Heart left ventricle (tissue), 16 donors: ENCODE measurements at places on chromosomes 1 and 21. TPM values are rescaled to one million over a fixed set of nuclear protein-coding genes. Genes with fewer than 3 reads are reported as not detected.

CD84 gene
- total RNA-seq: 0.90 TPM

TMEM54 gene
- 9.2 TPM for total RNA-seq

CHIA gene
- total RNA-seq: 0.61 TPM

GRCh38 chr1:182791281-182792179 lies 2.0 kb downstream of the NPL start:
- no peaks in the 10 kb centered on the region for H3K27me3 ChIP-seq
- H3K36me3 ChIP-seq: no peaks in the 10 kb centered on the region

PGLYRP4 gene
- total RNA-seq: not detected

GRCh38 chr1:213162338-213162737 lies 111.3 kb downstream of the RPS6KC1 start:
- H3K27me3 ChIP-seq: no peaks in the 10 kb centered on the region
- no peak overlapping the region for H3K4me3 ChIP-seq
- DNase-seq: no peak
- H3K27ac ChIP-seq: no peak overlapping the region
- peaks cover 7% of the 10 kb centered on the region for H3K4me1 ChIP-seq
- no peaks in the 10 kb centered on the region for H3K36me3 ChIP-seq

- no peaks in the 10 kb centered on the region for H3K36me3 ChIP-seq
- H3K27ac ChIP-seq: no peak overlapping the region
- no peaks in the 10 kb centered on the region for H3K4me1 ChIP-seq
- H3K4me3 ChIP-seq: peak overlapping the region; percentile 65
- no peaks in the 10 kb centered on the region for H3K27me3 ChIP-seq
- DNase-seq: no peak
These were observed 4.0 kb downstream of the ERG start for GRCh38 chr21:38494251-38494642.

CAMK2N1 gene
- total RNA-seq: 6.8 TPM

DNA sequence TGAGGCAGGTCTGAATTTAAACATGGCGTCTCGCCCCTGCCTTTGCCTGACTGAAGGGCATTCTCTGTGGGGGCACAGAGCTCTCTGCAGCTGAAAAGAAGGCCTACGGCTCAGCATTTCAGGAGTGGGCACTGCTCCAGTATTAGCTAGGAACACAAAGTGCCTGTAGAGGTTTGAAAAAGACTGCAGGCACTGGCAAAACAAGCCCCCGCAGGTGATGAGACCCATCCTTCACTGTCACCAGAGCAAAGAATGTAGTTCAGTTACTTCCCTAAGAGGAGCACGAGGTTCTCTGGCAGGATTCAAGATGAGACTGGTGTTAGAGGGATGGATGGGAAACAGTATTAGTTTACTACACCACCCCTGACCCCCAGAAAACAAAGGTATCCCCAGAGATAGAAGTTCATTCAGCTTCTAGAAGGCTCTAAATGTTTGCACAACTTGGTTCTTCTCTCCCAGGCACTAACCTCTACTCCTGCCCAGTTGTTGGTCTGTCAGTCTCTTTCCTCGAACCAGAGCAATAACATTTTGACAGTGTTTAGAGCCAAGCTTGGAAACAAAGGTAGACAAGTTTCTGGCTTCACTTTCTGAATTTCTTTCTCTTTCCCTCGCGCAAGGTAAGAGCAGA lies 101.9 kb upstream of the KCNE2 start:
- H3K27me3 ChIP-seq: no peaks in the 10 kb centered on the region
- no peak overlapping the region for H3K4me3 ChIP-seq
- no peaks in the 10 kb centered on the region for H3K36me3 ChIP-seq
- peak overlapping the region; percentile 36 for H3K27ac ChIP-seq
- H3K4me1 ChIP-seq: no peaks in the 10 kb centered on the region

DNA sequence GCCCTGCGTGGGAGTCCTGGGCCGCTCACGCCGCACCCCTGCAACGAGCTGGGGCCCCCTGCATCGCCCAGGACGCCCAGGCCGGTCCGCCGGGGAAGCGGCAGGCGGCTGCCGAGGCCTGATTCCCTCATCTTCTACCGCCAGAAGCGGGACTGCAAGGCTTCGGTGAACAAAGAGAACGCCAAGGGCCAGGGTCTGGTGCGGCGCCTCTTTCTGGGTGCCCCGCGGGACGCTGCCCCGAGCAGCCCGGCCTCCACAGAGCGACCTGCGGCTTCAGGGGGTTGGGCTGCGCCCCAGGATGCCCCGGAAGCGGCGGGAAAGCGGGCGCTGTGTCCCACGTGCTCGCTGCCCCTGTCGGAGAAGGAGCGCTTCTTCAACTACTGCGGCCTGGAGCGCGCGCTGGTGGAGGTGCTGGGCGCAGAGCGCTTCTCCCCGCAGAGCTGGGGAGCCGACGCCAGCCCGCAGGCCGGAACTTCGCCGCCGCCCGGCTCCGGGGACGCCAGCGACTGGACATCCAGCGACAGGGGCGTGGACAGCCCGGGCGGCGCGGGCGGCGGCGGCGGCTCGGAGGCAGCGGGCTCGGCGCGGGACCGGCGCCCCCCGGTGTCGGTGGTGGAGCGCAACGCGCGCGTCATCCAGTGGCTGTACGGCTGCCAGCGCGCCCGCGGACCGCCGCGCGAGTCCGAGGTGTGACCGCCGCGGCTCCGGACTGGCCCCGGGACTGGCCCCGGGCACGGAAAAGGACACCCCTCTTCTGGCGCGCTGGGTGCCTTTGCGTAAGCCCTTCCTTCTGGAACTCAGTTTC lies 2.7 kb downstream of the FAM110D start:
- peak overlapping the region; percentile 92 for H3K27ac ChIP-seq
- no peaks in the 10 kb centered on the region for H3K27me3 ChIP-seq
- peaks cover 40% of the 10 kb centered on the region for H3K4me1 ChIP-seq

DNA sequence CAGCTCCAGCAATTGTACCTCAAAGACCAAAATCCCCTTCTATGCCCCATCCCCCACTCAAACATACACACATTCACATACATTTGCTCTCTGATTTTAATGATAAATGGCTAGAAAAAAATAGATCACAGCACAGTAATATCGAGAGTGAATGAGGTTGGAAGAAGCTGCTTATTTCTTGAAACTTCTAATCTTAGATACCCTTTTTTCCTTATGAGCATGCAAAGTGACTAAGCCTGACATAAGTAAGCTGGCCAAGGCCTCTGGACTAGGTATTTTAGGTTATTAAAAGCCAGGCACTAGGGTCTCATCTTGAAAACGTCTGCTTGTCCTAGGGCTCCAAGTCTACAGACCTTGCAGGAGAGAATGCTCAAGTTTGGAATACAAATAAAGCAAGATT lies 133.6 kb downstream of the TGFBR3 start:
- H3K4me3 ChIP-seq: no peak overlapping the region
- peak overlapping the region; percentile 73 for H3K27ac ChIP-seq
- H3K4me1 ChIP-seq: peaks cover 50% of the 10 kb centered on the region
- no peaks in the 10 kb centered on the region for H3K36me3 ChIP-seq
